ENCODE measurements at places on chromosomes 4 and X.

- DNase-seq = no peak
Measured at GRCh38 chr4:55732864-55733263, 86.7 kb upstream of the EXOC1L start.

- no peak for DNase-seq
Measured at GRCh38 chr4:107219681-107220080, 183.6 kb upstream of the DKK2 start.

DNA sequence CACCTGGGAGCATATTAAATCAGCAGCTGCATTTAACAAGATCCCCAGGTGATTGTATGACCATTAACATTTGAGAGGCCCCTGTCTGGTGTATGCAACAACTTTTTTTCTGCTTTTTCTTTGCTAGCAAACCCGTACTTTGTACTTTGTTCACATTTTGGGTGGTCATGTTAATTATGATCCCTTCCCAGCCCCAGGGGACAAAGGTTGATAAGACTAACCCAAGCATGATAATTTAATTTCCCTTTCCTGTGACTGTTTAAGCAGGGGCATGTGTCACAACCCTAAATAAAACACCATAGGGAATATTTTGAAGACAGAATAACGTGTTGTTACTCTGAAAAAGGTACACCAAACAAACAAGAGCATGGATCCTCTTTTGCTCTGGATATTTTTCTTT lies 332.0 kb downstream of the PCDH18 start:
- no peak for DNase-seq

DNA sequence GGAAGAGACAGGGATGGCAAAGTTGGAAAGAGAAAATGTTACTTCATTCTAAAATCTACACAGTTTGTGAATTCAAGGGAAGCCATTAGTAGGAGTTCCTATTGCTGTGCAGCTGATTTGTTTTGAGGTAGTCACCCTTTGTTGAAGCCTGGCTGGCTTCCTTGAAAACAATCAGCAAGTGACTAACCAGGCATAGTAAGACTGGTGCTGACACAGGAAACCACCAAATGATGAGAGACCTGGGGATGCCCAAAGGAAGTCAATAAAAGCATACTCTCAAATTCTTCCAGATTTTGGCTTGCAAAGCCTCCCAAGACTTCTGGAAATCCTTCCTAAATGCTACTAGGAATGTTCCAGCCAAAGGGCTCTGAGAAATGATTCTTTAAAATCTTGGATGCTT lies 23.9 kb upstream of the PRDM8 start:
- no peak for DNase-seq

GRCh38 chrX:101057093-101057714 lies 5.3 kb upstream of the TRMT2B start:
- DNase-seq = no peak

DNA sequence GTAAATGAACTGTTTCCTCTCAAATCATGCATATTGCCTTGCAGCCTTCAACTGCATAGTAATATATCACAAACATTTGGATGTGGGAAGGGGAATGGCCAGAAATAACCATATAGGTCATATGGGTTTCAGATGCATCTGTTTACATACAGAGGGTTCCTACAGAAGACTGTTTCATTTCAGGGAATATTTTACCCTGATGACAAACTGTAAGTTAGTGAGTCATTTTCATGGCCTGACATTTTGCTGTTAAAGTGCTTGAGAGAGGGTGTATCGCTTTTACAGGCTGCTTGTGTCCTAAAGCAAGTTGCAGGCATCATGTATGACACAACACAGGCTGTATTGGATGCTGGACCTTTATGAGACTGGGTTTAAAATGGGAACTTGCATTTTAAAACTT lies 25.5 kb upstream of the AMOT start:
- DNase-seq = no peak

DNA sequence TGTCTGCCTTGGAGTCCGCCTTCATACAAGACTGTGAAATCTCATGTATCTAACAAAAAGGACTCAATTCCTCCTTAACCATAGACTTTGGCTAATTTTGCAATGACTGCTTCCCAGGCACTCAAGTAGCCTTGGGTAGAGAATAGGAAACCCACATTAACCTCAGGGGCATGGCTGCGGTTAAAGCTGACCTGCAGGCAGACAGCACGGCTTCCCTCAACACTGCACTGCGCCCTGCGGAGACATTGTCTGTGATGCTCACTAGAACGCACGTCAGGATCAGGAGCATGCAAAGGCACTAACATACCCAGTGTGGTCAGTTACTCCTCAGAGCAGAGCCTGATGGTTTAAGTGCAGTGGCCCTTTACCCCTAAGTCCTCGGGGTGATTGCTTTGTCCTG lies 10.3 kb upstream of the GPR143 start:
- no peak for DNase-seq
